NCI-H2227 treated with DMSO at 0.1 percent for 48 hours (cell line): ENCODE measurements at places on chromosomes 16 and 17.

- DNase-seq, result no peak
Observed at GRCh38 chr16:31071861-31072260, 2.2 kb downstream of the ZNF668 start.

DNA sequence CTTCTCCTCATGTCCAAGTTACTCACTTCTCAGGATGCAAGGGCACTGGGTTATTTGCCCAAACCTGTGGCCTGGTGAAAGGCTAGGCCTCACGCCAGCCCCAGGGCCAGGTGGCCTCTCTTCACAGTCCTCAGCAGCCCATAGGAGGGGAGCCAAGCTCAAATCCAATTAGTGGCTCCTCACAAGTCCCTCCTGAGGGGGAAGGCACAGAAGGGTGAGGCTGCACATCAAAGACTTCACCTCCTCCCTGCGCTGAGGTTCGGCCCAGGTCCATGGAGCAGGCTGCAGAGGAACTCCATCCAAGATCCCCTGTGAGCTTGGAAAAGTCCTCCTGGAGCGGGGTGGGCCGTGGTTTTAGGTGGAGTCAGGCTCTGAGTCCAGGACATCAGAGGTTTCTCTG is 320.0 kb downstream of the FOXL1 start:
- DNase-seq, result no peak

DNA sequence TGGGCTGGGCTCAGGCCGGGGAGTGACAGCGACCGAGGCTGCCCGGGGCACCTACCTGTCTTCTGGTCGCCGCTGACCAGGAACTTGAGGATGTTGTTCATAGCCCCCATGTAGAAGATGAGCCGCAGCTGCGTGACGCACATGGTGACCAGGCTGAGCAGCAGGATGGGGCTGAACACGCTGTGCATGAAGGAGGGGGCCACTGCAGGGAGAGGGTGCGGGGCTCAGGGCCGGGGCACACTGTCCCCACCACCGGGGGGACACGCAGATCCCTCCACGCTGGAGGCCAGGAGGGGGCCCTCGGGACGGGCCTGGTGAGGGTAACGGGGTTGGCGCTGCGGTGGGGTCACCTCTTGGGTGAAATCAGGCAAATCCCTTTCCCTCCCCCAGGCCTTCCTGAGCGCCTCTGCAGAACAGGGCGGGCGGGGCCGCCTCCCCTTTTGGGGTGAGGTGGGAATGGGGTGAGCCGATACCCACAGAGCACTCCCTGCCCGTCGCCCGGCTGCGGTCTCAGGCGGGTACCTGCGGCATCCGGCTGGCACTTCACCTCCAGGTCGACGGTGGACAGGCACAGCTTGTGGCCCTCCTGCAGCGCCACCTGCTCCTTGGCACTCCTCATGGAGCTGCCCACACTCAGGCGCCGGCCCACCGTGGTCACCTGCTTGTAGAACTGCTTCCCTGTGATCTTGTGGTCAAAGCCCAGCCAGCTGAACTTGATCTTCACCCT is 28.3 kb upstream of the PITPNA start:
- DNase-seq, result no peak

GRCh38 chr16:27514806-27515205 is 34.9 kb downstream of the GTF3C1 start:
- DNase-seq, result no peak

DNA sequence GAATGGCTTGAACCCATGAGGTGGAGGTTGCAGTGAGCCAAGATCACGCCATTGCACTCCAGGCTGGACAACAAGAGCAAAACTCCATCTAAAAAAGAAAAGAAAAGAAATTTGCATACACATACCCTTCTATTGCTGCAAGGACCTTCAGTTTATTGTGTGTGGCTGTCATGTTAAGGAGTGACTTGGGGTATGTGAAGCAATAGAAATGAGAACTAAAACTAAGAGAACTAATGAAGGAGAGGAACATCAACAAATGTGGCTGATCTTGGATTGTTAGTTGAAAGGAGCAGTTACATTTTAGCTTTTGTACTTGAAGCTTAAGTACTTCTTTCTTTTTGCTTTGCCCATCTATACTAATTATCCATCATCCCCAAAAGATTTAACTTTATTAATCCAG is 12.7 kb upstream of the NSRP1 start:
- DNase-seq, result no peak

DNA sequence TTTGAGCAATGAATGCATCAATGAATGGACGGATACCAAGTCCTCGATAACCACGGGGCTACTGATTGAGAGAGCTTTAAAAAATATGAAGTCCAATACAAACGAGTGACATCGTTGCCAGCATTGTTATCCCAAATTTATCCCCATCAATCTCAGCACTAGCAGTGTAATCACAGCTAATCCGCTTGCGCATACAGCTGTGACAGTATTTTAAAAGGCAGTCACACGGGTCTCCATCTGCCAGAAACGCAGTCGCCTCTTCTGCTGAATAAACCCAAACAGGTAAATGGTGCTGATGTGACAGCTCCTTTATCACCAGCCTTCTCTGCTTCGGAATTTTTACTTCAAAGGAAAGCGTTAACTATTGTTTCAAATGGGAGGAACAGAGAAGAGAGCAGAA is 311.1 kb downstream of the XYLT1 start:
- peak; percentile 43 for DNase-seq

- no peak for DNase-seq
Observed at GRCh38 chr17:1299552-1300370, 20.3 kb downstream of the TRARG1 start.
